ENCODE measurements at places on chromosomes 16 and 17.

- DNase-seq: no peak
Observed at GRCh38 chr17:57859601-57860413, 10.0 kb upstream of the MRPS23 start.

DNA sequence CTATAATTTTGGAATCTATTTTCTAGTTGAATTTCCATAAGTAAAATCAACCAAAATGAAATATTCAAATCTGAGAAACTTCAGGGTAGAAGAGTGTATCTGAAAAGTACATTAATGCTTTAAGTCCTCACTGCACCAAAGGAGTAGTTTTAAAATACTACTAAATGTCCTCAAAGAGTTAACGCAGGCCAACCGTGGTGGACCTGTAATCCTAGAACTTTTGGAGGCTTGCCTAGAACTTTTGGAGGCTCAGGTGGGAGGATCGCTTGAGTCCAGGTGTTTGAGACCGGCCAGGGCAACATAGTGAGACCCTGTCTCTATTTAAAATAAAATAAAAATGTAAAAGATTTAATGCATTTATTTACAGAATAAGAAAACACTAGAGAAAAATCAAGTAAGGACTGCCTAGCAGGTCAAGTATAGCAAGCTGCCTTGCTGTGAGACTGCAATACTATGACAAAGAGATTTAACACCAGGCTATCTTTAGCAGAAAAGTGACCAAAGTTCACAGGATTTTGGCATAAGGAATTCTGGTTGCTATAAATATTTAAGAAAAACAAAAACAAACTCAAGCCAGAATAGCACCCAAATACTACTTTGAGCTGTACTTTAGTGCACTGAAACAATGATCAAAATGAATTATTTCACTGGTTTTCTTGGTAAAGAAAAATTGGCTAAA is 41.0 kb downstream of the CHCT1 start:
- DNase-seq: no peak

GRCh38 chr17:59451706-59452105 is 113.7 kb upstream of the DHX40 start:
- DNase-seq: no peak

DNA sequence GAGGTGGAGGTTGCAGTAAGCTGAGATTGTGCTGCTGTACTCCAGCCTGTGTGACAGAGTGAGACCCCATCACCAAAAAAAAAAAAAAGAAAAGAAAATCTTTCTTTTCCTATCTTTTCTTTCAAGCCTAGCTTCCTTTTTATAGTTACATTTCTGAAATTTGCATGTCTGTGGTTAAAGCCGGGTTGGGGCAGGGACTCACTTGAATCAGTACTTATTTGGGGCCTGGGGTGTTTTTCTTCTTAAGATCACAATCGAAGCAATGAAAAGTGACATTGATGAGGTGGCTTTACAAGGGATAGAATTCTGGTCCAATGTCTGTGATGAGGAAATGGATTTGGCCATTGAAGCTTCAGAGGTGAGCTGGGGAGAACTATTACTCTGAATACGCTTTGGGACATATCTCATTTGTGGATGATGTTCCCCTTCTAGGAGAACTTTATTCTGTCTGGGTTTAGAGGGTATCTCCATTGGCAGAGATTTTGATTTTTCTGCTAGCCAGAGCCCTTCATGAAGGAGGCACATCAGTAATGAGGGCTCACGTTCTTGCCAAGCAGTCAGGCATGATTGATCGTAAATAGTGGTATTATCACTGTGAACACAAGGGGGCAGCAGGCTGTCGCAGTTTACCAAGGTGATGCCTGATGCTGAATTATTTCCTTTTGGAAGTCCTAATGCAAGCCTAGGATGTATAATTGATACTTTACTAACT is 14.3 kb downstream of the KPNB1 start:
- DNase-seq: peak; percentile 47

- no peak for DNase-seq
Observed at GRCh38 chr16:31090540-31090939, 1.8 kb upstream of the PRSS53 start.

DNA sequence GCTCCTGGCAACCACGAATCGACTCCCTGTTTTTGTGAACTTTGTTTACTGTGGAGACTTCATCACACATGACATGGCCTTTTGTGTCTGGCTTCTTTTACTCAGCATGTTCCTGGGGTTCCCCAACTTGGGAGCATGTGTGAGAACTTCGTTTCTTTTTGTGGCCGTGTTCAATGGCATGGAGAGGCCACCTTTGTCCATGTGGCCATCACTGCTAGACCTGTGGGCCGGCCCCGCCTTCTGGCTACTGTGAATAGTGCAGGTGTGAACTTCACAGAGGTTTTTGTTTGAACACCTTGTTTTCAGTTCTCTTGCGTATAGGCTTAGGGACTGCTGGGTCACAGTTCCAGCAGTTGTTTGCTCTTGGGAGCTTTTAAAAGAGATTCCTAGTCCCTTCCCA is 5.7 kb upstream of the SLC38A8 start:
- DNase-seq: no peak

DNA sequence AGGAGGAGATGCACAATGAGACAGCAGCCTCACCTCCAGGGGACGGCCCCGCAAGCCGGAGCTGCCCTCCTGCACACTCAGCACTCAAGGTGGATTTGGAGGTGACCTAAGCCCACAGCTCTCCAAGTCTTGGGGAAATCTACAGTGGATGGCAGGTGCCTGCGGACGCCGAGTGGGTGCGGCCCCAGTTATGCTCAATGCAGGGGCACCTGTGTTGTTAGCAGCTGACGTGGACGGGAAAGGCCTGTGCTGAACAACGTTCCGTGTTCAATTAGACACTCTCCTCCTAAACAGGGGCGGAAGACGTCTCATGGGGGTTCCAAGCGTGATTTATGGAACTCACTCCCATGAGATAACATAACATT is 22.0 kb upstream of the METRNL start:
- no peak for DNase-seq

DNA sequence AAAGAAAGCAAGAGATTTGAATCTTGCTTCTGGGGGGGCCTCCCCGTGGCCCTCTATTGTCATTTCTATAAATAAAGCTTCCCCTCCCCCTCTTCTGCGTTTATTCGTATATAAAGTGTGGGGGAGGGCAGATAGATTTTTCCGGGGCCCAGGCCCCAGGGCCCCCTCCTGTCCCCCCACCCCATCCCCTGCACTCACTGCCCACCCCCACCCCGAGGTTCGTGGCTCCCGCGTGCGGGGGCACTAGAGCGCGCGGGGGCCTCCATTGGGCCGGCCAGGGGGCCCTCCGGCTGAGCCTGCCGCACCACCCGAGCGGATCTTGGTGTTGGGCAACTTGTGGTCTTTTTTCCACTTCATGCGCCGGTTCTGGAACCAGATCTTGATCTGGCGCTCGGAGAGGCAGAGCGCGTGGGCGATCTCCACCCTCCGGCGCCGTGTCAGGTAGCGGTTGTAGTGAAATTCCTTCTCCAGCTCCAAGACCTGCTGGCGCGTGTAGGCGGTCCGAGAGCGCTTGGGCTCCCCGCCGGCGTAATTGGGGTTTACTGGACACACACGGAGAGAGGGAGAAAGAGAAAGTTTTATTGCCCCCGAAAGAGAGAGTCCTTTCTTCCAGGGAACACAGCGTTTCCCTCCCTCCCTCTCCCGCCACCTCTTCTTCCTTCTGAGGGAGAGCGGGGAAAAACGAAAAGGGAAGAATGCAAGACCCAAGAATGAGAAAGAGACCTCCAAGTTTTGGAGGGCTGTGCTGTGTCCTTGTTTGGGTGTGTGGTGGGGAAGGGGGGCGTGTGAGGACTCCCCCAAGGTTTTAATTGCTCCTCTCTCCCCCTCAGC is 1.5 kb downstream of the HOXB4 start:
- DNase-seq: no peak

DNA sequence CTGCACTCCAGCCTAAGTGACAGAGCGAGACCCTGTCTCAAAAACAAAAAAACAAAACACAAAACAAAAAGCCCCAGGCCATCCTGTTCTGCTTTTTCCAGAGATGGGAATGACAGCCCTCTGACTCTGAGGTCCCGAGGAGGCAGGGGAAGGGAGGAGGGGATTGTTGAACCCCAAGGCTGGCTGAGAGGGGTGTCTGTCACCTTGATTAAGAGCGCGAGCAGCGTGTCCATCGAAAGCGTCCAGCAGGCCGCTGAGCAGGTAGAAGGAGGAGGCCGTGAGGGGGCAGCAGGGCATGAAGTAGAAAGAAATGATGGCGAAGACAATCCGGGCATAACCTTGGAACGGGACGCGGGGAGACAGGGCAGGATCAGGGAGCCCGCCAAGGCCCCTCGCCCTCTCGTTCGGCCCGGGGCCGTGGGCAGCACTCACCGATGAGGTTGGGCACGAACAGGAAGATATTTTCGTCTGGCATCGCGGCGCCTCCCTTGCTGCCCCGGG is 593 bp downstream of the CDIPT start:
- DNase-seq: peak; percentile 7

DNA sequence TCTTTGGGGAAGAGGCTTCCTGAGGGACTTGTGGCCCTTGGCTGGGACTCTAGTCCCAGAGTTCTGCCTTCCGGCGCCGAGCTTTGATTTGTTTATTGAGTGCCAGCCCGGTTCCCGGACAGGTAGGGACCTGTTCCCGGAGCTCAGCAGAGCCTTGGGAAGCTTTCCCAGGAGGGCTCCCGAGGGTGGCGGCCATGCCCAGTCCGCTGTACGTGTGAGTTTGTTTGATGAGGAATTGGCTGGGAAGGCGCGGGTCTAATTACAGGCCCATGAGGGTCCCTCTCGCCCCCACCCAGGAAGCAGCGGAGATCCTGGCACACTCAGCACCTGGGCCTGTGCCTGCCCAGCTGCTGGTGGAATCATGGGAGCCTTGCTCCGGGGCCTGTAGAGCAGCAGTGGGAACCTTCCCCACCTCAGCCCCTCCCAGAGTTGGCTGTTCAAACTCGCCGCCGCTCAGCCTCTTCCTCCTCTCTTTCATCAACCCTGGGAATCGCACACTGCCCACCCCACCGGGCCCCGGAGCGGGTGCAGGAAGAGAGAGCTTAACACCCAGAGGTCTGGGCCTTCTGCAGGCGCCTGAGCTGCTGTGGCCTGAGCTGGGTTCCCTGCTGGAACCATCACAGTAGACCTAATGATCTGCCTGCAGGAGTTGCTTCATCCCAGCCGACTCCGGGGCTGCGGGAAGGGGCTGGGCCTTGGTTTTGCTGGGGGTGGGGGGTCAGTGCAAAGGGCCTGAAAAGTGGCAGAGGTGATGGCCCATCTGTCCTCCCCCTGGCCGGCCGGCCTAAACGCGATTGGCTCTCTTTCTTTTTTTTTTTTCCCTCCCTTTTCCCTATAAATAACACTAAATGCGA is 313.7 kb downstream of the SEC14L1 start:
- peak; percentile 43 for DNase-seq

DNA sequence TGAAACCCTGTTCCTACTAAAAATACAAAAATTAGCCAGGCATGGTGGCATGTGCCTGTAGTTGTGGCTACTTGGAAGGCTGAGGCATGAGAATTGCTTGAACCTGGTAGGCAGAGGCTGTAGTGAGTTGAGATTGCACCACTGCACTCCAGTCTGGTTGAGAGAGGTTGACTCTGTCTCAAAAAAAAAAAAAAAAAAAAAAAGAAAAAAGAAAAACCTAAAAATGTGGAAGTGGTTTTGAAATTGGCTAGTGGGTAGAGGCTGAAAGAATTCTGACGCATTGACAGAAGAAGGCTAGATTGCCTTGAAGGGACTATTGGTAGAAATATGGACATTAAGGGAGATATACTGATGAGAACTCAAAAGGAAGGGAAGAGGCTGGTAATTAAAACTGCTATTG is 33.6 kb upstream of the CPPED1 start:
- DNase-seq: no peak

DNA sequence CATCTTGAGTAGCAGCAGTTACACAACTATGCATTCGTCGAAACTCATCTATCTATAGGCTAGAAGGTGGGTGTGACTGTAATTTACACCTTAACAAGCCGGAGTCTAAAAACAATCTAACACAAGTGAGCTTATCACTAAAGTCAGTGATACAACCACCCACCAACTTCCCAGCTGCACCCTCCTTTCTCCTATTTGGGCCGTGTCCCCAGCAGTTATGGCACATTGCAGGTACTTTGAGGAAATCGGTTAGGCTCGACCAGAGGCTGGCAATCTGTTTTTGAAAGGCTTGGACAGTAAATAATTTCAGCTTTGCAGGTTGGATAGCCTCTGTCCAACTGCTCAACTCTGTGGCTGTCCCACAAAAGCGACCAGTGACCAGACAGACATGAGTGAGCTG is 26.0 kb downstream of the USP22 start:
- DNase-seq: no peak

GRCh38 chr16:87939562-87940423 is 3.5 kb upstream of the CA5A start:
- no peak for DNase-seq

DNA sequence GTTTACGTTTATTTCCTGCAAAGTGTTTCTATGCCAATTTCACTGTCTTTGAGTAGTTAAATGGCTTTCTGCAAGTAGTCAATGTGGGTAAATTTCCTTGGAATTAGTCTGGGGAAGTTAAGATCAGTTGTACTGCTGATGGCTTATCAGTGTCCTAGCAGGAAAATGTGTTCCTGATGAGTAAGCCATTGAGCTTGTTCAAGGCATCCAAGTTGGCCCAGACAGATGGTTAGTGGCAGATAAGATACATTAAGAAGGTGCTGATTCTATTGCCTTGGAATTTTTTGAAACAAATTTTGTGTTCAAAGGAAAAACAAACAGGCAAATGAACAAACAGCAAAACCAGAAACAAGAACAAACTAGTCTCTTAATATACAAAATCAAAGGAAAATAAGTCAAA is 258.4 kb downstream of the MAP2K6 start:
- no peak for DNase-seq

Measured in stimulated activated CD4-positive, alpha-beta T cell treated with anti-CD3 and anti-CD28 coated beads, Interleukin-4, amount 100 ng/mL, for 1 hour (primary cell).